Mucosa of gallbladder (tissue), 1 donor: ENCODE measurements at places on chromosomes 1 and 21. TPM values are rescaled to one million over a fixed set of nuclear protein-coding genes. Genes with fewer than 3 reads are reported as not detected.

GRCh38 chr1:33446590-33446989 lies 15.7 kb upstream of the PHC2 start:
- DNase-seq = no peak

- DNase-seq = no peak
Observed at GRCh38 chr1:96472471-96472870, 249.1 kb upstream of the PTBP2 start.

GRCh38 chr1:225453797-225454648 lies 26.2 kb upstream of the LBR start:
- DNase-seq = no peak

- no peak for DNase-seq
Observed at GRCh38 chr21:37908691-37909090, 7.6 kb downstream of the KCNJ6 start.

The KDF1 gene
- total RNA-seq = 20.8 TPM

The PLA2G2C gene
- total RNA-seq = not detected

DNA sequence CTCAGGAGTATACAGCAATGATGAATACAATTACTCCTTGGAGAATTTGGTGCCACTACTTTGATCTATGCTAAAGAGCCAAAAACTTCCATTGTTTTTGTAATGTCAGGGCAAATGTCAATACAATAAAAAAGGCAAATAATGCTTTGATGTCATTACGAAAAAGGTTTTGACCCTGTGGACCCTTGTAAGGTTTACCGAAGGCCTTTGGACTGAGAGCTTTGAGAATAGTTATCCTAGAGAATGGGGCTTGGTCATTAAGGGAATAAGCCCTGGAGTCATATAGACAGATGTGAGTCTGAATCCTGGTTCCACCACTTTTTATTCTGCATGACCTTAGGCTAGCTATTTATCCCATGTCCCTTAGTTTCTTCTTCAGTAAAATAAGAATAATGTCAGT lies 27.5 kb downstream of the CEP170 start:
- no peak for DNase-seq

- no peak for DNase-seq
Observed at GRCh38 chr1:16070640-16071355, 2.7 kb downstream of the FAM131C start.
